ENCODE measurements at places on chromosomes 4 and X. TPM values are rescaled to one million over a fixed set of nuclear protein-coding genes. Genes with fewer than 3 reads are reported as not detected.

PCDH10 gene
- 7.5 TPM for polyA plus RNA-seq

RAI2 gene
- 16.0 TPM for polyA plus RNA-seq

NSUN7 gene
- 19.7 TPM for polyA plus RNA-seq

DACH2 gene
- 25.6 TPM for polyA plus RNA-seq

DNA sequence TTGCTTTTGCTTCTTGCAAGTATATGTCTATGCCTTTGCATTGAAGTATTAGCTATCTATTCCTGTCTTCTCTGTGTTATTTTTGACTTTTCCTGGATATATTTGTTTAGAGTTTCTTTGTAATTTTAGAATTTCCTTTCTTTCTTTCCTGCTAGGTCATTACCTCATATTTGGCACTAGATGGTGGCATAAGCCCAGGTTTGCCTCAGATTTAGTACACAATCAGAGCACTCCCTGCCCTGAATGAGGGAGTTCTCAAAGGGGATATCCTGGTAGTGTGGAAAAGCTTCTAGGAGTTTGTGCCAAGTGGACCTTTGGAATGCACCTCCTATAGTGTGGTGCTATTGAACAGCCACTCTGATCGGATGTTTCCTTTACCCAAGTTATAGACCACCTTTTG, 181.6 kb downstream of the UGT8 start:
- no peak for DNase-seq

DNA sequence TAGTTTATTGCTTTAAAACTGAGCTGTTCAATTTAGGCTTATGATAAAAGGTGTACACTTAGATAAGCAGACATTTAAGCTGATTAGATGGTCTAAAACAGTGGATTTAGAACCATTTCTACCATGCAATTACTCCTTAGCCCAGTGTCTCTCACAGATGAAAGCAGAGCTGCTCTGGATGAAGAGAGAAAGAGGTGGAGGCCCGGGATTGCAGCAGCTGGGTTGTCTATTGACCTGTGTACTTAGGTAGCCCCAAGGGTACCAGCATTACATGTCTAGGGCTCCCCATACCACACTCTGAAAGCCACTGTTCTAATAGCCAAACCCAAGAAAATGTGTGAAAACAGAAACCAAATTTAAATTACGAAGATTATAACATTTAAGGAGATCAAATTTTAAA, 86.0 kb upstream of the GIMD1 start:
- no peak for DNase-seq

- DNase-seq = no peak
Measured at GRCh38 chr4:105551965-105552746, at the start of gene ARHGEF38. Gene ARHGEF38 (plus strand): TSS chr4:105552620. CDS start chr4:105552766, 146 bp downstream.

GRCh38 chr4:3201718-3202702, 46.9 kb upstream of the MSANTD1 start:
- DNase-seq = no peak
